Stimulated activated CD4-positive, alpha-beta T cell treated with anti-CD3 and anti-CD28 coated beads, Interleukin-1b, Interleukin-23, amount 100 ng/mL, for 1 hour (primary cell): ENCODE measurements at places on chromosomes 2 and 18.

DNA sequence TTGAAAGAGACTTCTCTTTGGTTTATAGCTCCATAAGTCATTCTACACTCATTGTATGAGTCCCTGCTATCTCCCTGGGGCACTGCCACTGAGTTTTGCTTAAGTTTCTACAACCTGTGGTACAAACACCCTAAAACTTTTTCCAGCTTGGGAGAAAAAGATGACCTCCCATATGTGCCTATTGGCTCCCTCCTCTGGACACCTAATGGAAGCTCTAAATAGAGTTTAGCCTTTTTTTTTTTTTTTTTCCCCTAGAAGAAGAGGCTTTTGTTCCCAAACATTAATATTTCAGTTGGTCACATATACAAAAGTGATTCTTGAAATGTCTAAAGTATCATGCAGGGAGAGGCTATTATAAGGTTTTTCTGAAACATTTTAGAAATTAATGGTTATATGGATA lies 547.2 kb upstream of the TMEFF2 start:
- DNase-seq: no peak

DNA sequence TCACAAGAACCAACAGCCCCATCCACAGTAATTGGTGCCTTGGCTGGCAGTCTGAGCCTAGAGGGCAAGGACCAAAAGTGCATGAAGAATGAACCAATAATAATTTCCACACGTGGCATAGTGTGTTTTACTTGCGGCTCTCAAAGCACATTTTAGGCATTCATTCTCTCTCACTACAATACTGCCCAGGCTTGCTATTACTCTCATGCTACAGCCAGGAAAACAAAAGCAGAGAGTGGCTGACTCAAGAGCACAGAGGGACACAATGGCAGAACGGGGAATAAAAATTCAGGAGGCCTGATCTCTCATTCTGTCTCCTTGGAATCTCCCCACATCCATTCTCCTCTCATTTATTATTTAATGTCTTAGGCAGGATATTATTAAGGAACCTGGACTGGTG lies 57.0 kb upstream of the NOL4 start:
- no peak for DNase-seq

DNA sequence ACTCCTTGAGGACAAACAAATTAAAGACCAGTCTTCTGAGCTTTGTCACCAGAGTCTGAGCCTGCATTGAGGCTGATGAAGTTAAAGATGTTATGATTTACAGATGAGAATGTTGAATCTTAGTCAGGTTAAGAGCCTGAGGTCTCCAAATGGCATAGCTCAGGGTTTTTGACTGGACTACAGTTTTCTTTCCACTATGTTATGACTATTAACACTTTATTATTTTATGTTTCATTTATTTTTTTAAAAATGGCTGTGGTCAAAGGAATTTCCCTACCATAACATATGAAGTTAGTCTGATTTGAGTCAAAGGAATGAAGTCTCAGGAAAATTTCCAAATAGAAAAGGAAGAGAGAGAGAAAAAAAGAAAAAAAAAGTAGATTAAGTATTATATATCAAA lies 39.7 kb upstream of the CWC22 start:
- no peak for DNase-seq

GRCh38 chr2:48075631-48076030 lies 169.3 kb upstream of the FBXO11 start:
- no peak for DNase-seq

DNA sequence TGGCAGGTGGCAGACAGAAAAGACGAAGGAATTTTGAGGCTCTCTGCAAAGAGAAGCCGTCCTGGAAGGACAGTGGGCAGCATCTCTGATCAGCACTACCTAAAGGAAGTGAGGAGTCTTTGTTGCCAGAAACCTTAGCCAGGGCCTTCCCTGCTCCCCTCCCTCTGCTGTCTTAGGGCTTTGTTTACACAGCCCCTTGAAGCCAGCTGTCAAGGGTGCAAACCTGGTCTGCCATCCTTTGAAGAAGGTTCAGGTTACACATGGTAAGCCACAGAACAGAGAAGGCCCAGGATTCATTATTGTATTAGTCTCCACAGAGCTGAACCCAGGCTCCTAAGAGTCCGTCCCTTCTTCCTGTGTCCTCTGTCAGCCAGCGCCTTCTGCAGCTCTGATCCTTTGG lies 356.7 kb downstream of the TGIF1 start:
- no peak for DNase-seq

DNA sequence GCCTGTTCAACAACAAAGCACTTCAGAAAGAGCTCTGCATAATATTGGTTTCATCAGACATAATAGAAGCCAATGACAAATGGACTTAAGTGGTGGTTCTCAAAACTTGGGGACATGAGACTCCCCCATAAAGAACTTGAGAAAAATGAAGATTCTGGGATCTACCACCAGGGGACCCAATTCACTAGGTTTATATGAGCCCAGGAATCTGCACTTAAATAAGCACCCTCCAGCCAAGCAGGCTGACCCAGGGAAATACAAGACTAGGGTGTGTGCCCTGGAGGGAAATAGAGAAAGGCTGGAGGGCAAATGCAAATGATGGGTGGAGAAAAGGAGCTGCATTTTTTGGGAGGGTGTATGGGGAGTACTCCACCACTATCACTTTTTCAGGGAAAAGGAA lies 52.5 kb downstream of the SATB2 start:
- DNase-seq: no peak

DNA sequence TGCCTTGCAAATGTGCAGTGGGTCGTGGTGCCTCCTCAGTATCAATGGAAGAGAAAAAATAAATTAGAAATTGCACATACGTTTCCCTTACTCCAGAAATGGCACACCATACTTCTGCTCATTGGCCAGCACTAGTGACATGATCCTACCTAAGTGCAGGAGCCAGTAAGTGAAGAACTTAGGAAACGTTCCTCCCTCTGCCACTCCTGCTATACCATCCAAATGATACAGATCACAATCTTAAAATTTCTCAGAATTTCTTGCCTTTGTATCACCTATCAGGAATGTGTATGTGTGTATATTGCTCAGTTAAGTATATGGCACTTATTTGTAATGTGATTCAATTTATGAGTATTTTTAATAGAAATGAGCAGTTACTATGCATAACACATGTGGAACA lies 237.0 kb upstream of the UBE2E3 start:
- no peak for DNase-seq

DNA sequence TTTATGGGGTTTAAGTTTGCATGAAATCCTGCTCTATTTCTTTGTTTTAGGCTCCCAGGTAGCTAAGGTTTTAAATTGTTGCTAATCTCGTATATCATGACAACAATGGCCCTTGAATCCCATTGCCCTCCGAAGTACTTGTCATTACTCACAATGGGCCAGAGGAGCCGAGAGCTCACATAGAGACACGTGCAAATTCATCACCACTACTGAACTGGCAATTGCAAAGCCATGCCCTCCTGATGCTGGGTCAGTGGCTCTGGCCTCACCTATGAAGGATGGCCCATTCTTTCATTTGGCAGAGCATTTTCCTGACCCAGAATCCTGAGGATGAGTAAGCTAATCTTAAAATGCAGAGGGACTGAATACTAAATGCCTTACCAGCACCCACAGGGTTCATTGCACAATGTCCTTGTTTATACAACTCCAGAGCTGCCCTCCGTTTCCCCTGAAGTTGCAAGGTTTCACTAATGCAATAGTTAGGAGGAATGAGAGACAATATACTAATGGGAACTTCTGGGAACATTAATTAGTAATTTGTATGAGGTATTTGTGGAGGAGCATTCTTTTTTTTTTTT lies 71.6 kb upstream of the GAREM1 start:
- no peak for DNase-seq

DNA sequence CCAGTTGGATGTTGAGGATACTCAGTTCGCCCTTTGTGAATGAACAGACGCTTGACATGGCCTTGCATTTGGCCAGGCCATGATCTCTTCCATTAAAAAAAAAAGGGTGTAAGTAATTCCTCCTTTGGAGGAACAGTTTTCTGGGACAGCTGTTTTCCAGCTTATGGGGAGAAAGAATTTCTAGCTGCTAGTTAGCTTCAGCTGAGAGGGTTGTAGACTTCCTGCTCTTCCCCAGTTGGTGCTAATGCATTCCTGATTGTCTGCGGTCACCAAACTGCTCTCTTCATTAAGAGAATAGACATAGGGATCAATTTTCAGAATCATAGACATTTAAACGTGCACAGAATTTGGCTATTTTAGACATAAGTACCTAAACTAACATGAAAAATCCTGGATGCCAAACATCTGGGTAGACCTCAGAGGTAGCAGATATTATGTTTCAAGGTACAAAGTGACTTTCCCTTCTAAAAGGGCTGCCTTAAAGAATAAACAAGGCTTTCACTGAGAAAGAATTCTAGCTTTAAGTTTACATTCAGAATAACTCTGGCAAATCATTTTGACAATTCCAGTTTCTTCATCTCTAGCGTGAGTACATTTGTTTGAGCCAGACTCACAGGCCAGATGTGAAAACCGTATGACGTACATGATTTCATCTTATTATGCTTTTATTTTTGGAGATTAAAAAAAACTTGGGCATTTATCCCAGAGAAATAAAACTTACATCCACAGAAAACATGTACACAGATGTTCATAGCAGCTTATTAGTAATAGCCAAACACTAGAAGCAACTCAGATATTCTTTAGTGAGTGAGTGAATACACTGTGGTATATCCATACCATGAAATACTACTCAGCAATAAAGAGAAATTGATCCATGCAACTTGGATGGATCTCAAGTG lies 71.2 kb downstream of the MAIP1 start:
- no peak for DNase-seq

GRCh38 chr2:46134531-46135227 lies 162.5 kb upstream of the EPAS1 start:
- DNase-seq: no peak

- DNase-seq: no peak
Measured at GRCh38 chr18:50096766-50097435, 98.0 kb downstream of the MYO5B start.

DNA sequence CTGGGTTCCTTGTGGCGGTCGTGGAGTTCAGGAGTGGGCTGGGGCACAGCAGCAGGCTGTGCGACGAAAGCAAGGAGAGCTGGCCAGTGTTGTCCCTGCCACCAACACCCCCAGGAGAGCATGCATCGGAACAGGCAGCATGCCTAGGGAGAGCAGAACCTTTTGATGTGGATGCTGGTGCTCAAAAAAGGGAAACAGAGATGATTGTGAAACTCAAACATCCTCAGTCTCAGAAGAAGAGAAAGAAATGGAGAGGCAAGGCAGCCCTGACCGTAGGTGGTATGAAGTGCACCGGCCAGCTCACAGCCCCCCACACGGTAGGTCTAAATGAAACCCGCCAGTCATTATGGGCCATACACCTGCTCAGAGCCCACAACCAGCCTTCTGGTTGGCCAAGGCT lies 253.4 kb downstream of the GBX2 start:
- no peak for DNase-seq

GRCh38 chr2:151009437-151010175 lies 252.1 kb downstream of the RBM43 start:
- DNase-seq: no peak

DNA sequence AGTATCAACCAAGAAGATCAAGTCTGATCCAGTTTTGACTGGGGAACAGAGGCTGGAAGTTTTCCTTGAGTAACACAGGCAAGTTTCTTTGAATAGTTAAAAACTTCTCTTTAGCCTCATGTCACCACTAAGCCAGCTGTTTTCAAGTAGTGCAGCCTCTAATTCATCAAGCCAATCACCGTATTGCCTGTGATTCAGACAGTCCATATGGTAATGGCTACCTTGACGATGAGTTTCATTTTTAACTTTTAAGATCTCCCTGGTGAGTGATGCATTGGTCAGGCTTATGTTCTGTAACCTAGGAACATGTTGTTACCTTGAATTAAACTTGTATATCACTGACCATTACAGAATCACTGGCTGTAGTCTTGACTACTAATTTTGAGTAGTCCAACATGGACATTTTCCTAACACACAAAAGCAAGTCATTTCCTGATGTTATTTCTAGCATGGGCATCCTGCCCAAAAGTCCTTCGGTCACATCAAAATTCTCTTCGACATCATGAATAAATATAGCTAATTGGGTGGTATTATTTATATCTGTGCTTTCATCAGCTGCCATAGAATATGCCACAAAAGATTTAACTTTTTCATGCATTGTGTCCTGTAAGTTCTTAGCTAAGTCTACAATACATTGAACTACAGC lies 238.8 kb upstream of the GCFC2 start:
- no peak for DNase-seq

DNA sequence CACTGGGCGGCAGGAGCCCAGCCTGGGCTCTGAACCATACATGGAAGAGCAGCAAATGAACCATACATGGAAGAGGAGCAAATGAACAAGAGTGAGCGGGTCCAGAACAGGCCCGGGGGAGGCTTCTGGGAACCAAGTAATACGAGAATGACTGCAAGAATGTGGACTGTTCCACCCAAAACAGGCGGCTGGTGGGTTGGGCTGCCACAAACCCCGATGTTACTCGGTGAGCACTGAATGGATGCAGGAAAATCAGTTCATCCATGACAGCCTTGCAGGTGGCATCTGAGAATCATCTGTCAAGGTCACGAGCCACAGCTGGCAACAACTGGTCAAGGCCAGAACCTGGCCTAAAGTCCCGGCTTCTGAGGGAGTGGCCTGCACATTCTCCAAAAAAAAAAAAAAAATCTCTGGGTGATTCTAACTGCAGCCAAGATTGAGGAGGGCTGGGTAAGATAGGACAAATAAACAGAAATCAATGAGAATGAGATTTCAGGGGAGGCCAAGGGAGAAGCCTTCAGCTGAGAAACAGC lies 106.1 kb downstream of the ZNF516 start:
- DNase-seq: no peak

- DNase-seq: no peak
Measured at GRCh38 chr2:226849349-226849748, 13.5 kb downstream of the RHBDD1 start.

GRCh38 chr18:4284528-4284927 lies 170.6 kb downstream of the DLGAP1 start:
- DNase-seq: no peak

DNA sequence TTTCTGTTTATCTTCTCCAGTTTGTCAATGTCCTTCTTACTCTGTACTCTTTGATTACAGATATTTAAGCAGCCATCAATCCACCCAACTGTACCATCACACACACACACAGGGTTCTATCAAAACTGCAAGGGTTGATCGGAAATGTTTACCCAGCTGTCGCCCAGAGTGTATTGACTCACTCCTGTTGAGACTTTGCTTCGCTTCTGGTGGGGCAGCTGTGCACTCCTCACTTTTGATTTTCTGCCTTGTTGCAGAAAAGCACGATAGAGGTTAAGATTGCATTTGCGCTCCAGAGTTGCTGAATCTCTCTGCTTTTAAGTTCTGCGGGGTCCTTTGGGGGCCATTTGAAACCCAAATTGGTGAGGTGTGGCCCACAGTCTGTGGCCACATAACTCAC lies 216.2 kb downstream of the SETBP1 start:
- no peak for DNase-seq

DNA sequence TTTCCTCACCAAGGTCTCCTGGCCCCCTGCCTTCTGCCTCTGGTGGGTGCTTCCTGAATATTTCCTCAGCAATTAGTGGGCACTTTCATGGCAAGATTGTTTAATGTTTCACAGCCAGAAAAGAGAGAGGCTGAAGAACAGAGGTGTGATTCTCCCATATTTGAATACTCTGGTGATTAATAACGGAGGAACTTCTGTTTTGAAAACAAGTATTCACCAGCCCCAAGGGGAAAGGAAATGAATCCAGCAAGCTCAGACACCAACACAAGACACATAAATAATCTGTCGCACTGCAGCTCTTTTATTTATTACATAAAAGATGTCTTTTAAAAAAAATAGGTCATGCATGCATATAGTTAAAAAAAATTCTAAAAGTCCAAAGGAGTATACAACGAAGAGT lies 57.7 kb downstream of the MRPL35 start:
- DNase-seq: no peak
